Nephron progenitor cell (in vitro differentiated cells): ENCODE measurements at places on chromosomes 1 and 21.

- H3K27ac ChIP-seq, result no peak overlapping the region
- H3K4me1 ChIP-seq, result peaks cover 5% of the 10 kb centered on the region
- no peak overlapping the region for H3K4me3 ChIP-seq
- no peaks in the 10 kb centered on the region for H3K36me3 ChIP-seq
Measured at GRCh38 chr1:40944841-40945430, 34.6 kb upstream of the CTPS1 start.

GRCh38 chr1:228740543-228741317 lies 5.5 kb downstream of the RHOU start:
- no peak overlapping the region for H3K27ac ChIP-seq
- H3K36me3 ChIP-seq, result peaks cover 64% of the 10 kb centered on the region

DNA sequence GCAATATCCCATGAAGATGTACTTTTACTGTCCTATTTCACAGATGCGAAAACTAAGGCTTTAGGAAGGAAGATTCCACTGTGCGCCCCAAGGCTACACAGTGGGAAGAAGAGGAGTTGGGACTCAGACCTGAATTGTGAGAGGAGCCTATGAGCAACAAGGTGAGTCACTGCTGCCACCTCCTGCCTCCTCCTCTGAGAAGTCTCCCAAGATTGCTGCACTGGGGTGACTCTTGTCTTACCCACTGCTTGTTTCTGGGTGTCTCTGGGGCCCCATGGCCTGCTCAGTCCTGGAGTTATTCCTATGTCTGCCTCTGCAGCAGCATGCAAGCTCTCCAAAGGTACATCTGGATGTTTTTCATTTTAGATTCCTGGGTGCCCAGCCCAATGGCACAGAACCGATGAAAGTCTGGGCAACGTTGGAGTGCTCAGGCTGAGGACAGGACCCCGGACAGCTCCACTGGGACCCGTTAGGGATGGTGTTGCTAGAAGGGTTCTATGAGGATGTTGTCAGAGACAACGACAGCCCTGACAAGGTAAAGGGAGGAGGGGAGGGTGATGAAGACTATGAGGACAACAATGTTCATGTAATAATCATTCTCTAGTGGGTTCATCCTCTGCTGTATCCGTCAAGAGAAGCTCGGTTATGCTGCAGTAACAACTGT lies 11.0 kb upstream of the C1QA start:
- no peak overlapping the region for H3K27ac ChIP-seq
- H3K27me3 ChIP-seq, result peaks cover 73% of the 10 kb centered on the region

- peak overlapping the region; percentile 89 for H3K27ac ChIP-seq
- peak; percentile 37 for DNase-seq
- H3K27me3 ChIP-seq, result peaks cover 2% of the 10 kb centered on the region
- H3K4me1 ChIP-seq, result peaks cover 54% of the 10 kb centered on the region
- H3K4me3 ChIP-seq, result peak overlapping the region; percentile 62
Measured at GRCh38 chr1:7334475-7335035, 436.5 kb upstream of the VAMP3 start.

DNA sequence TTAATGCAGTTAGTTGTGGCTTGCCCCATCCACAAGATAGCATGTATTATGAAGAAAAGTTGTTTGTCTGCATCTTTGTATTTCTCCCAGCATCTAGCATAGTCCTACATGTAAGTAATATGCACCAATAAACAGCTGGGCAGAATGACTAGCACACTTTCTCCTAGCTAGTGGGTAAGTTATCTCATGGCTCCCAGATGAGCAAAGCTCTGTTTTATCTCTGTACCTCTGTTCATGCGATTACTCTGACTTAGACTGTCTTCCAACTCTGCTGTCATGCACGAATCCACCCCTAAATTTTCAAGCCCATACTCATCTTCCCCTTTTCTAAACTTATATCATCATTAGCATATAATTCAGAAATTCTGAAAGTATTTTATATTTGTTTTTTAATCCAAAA lies 37.5 kb upstream of the KCTD3 start:
- peaks cover 2% of the 10 kb centered on the region for H3K4me1 ChIP-seq
- no peak overlapping the region for H3K4me3 ChIP-seq
- no peak overlapping the region for H3K27ac ChIP-seq
- no peaks in the 10 kb centered on the region for H3K36me3 ChIP-seq
- peaks cover 9% of the 10 kb centered on the region for H3K27me3 ChIP-seq
